ENCODE measurements at places on chromosomes 1 and 21.

DNA sequence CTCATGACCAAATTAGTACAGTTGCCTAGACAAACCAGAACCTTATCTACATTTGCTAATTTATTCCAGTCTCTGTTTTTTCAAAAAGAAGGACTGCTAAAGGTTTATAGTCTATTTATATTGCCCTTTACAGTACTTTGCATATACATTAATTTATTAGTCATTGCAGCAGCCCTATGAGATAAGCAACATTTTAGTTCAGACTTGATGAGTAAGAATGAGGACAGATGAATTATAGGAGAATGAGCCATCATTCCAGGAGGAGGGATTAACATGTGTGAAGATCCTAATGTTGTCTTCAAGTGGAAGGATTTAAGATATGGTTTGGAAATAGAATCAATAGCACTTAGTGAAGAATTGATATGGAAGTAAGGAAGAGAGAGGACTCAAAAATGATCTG lies 152.4 kb downstream of the KCTD3 start:
- no peak for DNase-seq

GRCh38 chr1:68221001-68221979 lies 11.0 kb downstream of the WLS start:
- DNase-seq: no peak

GRCh38 chr1:23838401-23838866 lies 13.2 kb upstream of the HMGCL start:
- no peak for DNase-seq

- no peak for DNase-seq
Observed at GRCh38 chr1:156080863-156081179, 1.4 kb downstream of the MEX3A start.
